Occipital lobe (tissue), 3 donors: ENCODE measurements at places on chromosomes 4 and X. TPM values are rescaled to one million over a fixed set of nuclear protein-coding genes. Genes with fewer than 3 reads are reported as not detected.

DNA sequence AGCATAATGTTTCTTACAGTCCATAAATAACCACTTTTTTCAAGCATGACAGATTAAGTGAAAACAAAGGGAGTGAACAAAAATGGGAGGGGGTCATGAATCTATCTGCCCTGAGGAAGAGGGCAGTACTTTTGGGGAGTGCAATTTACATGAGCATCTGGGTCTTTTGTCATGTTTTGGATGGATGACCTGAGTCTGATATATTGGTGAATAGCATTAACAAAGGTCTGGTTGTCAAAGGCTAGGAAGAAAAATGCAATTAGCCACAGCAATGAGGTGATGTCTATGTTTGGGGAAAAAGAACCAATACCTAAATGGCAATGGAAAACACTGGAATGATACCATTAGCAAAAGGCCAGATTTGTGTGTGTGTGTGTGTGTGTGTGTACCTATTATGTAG is 15.1 kb upstream of the MAD2L1 start:
- DNase-seq: no peak

Gene NEIL3
- total RNA-seq: 3.7 TPM

DNA sequence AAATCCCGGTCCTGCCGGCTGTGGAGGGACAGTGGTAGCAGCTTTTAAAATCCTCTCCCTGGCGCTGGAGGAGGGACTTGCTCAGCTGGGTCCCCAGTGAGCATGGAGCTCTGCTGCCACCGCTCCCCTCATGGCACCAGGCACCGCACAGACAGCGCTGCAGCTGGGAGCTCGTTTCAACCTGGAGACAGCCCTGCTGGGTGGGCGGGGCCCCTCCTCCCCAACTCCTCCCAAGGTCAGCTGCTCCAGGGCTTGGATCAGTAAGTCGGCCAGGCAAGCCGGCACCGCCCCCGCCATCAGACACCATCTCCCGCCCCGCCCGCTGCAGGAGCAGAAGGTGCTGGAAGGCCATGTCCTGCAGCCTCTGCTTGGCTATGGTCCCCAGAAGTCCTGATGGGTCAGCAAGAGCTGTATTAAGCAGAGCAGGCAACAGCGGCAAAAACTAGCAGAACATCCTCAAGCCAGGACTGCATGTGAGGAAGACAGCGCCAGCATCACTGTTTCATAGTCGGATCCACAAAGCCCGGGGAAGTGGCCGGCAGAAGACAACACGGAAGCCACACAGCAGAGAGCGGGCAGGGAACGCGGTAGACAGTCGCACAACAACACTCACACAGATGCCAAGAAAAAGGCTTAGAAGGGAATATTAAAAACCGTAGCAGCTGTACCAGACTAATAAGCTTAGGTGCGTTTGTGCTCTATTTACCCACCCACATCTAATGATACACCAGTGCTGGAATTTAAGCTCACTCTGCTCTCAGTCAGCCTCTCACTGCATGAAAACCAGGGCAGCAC is 16.2 kb downstream of the ZFYVE28 start:
- DNase-seq: peak; percentile 74

- no peak for DNase-seq
Observed at GRCh38 chr4:73725985-73726384, 14.4 kb upstream of the CXCL8 start.

Gene TMSB15C
- total RNA-seq: 43.8 TPM

GRCh38 chr4:78645853-78646757 is 94.5 kb downstream of the ANXA3 start:
- peak; percentile 31 for DNase-seq

DNA sequence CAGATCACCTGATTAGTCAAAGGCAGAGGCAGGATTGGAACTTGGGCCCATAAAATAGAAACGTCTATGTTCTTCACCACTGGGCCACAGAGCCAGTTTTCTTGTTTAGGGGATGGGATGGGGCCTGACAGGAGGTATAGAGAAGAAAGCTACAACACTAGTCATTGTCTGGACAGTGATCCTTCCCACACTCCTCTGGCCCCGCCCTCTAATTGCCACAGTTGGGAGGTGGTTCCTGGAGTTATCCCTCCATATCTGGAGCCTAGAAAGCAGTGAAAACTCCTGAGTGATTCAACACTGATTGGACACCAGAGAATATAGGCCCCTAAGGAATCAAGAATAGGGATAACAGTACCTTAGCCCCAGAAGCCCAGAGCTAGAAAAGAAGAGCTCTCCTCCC is 22.9 kb downstream of the RASL11B start:
- DNase-seq: no peak

DNA sequence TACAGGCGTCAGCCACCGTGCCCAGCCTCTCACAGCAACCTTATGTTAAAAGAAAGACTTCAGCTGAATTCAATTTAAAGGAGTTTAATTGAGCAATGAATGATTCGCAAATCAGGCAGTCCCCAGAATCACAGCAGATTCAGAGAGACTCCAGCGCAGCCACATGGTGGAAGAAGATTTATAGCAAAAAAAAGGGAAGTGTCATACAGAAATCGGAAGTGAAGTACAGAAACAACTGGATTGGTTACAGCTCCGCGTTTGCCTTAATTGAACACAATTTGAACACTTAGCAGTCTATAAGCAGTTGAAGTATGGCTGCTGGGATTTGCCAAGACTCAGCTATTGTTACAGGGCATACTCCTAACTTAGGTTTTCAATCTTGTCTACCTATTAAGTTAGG is 19.8 kb downstream of the CENPVL3 start:
- no peak for DNase-seq

Gene TMEM150C
- total RNA-seq: 90.0 TPM

Gene TLR2
- 1.6 TPM for total RNA-seq

GRCh38 chrX:114964374-114964773 is 53.0 kb downstream of the IL13RA2 start:
- DNase-seq: no peak

- DNase-seq: no peak
Observed at GRCh38 chrX:141673946-141674345, 24.6 kb downstream of the SPANXD start.

DNA sequence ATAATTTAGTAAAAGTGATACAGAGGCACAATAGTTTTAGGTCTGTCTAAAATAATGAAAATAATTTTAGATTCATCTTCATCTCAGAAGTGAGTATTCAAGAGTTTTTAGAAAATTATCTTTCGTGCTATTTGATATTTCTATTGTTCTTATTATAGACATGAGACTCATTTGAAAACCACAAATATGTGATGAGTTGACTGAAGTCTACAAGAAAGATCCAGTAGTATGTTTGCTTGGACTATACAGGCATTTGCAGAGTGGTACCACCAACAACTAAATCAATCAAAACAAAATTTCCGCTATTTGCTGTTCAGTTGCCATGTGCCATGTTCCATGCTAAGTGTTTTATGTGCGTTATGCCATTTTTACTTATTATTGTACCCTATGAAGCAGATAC is 1318.5 kb downstream of the STIM2 start:
- DNase-seq: no peak

Gene ETDA
- total RNA-seq: not detected

Gene SRPX2
- 1.2 TPM for total RNA-seq

Gene DCLK2
- total RNA-seq: 65.0 TPM

Gene FAM90A26
- not detected for total RNA-seq

Gene GSX2
- total RNA-seq: 1.1 TPM

GRCh38 chrX:18278449-18278848 is 57.8 kb upstream of the BEND2 start:
- no peak for DNase-seq

GRCh38 chr4:147943159-147943638 is 211.3 kb downstream of the ARHGAP10 start:
- no peak for DNase-seq

- no peak for DNase-seq
Observed at GRCh38 chr4:174255786-174256185, 27.7 kb downstream of the FBXO8 start.

Gene F8A3
- 1.6 TPM for total RNA-seq

Gene GABRB1
- total RNA-seq: 158 TPM

Gene CXCL8
- total RNA-seq: 5.1 TPM

Gene DMD
- total RNA-seq: 78.5 TPM

Gene AGA
- 11.7 TPM for total RNA-seq

DNA sequence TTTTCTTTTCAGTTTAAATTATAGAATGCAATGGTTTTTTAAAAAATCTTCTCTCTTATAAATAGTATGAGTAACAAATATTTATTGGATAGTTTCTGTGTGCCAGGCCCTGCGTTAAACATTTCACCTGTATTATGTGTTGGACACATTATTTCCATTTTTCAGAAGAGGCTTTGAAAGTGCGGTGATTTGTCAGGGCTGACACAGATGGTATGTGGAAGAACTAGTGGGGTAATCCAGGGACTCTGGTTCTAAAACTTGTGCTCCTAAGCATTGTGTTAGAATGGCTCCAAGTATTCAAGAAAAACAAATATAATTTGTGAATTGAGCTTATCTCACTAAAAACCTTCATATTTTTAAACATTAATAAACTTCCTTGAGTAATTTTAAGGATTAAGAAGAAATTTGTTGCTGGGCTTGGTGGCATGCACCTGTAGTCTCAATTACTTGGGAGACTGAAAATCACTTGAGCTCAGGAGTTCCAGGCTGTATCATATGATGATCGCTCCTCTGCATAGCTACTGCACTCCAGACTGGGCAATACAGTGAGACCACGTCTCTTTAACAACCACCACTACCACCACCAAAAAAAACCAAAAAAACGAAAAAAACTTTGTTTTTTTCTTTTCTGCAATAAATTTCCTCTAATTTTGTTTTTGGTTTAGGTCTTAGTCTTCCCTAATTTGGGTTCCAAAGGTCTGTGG is 40.0 kb downstream of the RAPGEF2 start:
- DNase-seq: no peak

DNA sequence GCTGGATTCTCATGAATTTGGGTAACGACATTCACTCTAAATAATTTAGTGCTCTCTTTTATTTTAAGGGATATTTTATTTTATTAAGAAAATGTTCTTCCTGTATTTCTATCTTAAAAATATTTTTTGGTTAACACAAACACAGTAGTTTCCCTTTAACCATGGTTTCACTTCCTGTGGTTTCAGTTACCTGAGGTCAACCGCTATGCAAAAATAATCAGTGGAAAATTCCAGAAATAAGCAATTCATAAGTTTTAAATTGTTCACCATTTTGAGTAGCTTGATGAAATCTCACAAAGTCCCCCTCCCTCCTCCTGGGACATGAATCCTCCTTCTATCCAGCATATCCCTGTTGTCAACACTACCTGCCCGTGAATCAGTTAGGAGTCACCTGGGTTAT is 71.4 kb downstream of the GBA3 start:
- no peak for DNase-seq

Gene SYTL5
- 4.4 TPM for total RNA-seq

Gene ZDHHC15
- 13.6 TPM for total RNA-seq

DNA sequence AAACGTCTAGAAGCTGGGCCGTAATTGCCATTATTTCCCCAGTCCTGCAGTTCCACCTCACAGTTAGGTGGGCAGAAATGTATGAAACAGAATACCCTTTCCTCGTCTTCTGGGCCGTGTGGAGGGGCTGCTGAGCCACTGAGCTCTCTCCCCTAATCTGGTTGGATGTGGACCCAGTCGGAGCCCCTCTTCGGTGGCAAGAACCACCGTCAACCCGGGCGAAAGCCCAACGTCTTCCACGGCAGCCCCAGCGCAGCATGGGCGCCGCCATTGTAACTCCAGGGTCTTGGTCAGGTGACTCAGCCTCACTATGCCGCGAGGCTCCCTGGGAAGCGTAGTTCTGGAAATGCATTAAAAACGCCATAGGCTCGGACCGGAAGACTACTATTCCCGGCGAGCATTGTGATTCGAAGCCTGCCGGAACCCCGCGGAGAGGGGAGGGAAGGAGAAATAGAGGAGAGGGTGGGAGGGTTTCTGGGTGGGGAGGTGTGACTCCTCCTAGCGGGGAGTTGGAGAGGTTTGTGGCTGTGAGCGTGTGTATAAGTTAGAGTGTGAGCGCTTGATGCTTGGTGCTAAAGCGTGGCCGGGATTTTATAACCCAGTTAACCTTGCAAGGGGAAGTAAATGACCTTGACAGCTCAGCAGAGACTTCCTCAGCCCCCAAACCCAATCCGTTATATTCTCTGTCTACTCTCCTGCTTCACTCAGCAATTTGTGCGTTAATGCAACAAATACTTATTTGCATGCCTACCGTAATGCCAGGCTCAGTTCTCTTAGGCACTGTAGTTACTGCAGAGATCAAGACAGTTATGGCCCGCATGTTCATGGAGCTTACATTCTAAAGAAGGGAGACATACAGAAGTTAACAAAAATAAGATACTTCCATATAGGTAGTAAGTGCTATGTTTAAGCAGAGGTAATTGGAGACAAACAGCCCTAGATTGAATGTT is at the start of gene GATB:
GATB (minus strand) TSS at position 296 of the 950 bp plus-strand sequence; CDS start at position 271, 25 bp downstream.
- peak; percentile 95 for DNase-seq

DNA sequence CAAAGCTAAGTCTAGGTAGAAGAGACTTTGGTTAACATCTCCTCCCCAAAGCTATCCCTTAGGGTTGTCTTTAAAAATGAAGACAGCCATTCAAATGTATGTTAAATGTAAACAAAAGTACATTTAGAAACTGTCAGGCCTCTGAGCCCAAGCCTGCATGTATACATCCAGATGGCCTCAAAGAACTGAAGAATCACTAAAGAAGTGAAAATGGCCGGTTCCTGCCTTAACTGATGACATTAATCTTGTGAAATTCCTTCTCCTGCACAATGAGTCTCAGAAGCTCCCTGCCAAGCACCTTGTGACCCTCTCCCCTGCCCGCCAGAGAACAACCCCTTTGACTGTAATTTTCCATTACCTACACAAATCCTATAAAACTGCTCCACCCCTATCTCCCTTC is 377.9 kb downstream of the FAM133A start:
- DNase-seq: no peak

- no peak for DNase-seq
Observed at GRCh38 chr4:142874684-142875083, 28.6 kb upstream of the INPP4B start.

DNA sequence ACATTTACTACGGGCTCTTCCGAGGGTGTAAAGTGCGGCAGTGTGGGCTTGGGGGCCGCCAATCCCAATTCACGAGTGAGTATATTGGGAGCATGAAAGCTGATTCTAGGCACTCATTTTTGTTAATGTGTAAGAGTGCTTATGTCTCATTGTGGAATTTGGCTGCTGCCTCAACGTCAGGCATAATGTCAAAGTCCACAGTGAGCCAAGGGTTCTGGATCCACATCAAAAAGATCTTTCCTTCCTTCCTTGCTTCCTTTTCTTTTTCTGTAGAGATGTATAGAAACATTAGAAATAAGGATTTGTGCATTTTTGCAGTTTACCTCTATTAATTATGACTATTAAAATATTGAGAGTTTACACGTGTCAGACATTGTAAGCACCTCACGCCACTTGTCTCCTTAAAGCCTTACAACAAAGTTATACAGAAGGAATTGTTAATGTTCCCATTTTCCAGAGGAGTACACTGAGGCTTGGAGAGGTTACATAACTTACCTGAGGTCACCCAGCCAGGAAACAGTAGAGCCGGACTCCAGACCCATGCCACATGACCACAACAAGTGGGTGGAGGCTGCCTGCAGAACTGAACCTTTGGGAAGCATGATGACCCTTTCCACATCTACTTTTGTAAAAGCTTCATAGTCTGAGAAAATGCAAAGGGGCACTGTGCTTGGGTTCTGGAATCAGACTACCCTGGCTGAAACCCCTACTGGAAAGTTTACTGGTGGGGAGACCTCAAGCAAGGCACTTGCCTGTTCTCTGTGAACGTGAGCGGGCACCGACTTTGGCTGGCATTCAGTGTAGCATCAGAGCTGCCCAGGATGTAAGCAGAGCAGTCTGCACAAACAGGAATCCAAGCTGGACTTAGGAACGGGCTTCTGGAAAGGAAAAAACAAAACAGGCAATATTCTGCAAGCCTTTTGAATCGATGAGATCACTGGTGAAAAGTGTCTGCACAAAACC is 761 bp downstream of the CLRN2 start:
- DNase-seq: no peak

GRCh38 chrX:24151513-24151912 is 2.0 kb downstream of the ZFX start:
- no peak for DNase-seq
